ENCODE measurements at places on chromosomes 7 and 10.

- no peak for DNase-seq
Measured at GRCh38 chr10:513393-513792, 176.1 kb downstream of the DIP2C start.

GRCh38 chr10:7245505-7245904 lies 165.3 kb downstream of the SFMBT2 start:
- no peak for DNase-seq

DNA sequence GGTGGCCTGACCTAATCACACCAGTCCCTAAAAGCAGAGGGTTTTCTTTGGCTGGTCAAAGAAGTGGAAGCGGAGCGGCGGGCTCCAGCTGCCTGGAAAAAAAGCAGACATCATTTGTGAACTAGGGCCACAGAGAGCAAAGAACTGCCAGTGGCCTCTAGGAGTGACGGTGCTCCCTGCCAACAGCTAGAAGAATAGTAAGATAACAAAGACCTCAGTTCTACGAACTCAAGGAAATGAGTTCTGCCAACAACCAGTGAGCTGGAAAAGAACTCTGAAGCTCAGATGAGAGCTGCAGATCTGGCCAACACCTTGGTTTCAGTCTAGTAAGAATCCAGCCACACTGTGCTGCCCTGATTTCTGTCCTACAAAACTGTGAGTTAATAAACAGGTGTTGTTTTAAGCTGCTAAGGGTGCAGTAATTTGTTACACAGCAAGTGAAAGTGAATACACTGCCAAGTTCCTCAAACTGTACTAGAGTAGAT lies 178.0 kb downstream of the SRPK2 start:
- DNase-seq, result no peak

DNA sequence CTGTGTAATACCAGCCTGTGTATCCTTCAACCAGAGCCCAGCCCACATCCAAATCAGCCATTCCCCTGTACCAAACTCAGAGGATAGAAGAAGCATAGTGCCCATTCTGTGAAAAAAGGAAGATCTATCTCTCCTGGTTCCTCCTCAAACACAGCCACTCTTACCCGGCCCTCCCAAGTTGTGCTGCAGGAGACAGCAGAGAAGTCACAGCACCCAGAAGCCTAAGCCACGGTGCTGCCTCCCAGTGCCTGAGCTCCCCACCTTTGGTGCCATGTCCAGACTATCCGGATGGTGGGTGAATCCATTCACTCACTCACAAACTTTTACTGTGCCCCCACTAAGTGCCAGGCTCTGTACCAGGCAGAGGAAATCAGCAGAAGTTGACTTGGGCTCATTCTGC lies 166.0 kb upstream of the ZMIZ1 start:
- no peak for DNase-seq

DNA sequence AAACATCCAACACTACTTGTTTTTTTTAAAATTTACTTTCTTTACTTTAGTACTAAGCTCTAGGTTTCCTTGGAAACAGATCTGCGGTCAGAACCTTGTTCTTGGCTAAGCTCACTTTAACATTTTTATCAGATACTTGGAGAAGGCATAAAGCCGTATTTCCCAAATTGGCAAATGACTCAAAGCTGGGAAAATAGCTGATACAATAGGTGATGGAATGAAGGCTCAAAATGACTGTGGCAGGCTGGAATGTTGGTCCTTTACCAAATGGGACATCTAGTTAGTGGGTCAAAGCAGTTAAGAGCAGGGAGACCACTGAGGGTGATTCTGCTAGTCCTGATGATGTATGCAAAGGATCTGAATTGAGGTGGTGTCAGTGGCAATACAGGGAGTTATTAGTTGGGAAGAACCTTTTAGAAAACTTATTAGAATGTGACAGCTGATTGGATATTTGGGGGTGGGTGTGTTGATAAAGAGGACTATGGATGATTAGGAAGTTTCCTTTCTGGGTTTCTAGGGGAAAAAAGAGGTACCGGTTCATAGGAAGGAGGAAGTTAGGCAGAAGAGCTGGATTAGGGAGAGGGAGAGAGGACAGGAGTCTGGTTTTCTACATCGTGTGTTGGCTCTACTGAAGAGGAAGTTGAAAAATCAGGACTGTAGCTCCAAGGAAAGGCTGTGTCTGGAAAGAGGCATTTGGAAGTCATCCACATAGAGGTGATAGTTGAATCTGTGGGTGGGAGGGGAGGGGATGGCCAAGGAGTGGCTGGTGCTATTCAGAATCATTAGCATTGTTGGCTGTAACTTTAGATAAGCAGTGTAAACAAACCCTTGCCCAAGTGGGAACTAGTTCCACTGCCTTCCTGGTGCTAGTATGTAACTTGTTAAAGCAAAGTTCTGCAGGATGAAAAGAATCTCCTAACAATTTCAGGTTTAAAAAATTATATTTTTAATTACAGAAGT lies 13.1 kb downstream of the PLCE1 start:
- DNase-seq, result no peak

DNA sequence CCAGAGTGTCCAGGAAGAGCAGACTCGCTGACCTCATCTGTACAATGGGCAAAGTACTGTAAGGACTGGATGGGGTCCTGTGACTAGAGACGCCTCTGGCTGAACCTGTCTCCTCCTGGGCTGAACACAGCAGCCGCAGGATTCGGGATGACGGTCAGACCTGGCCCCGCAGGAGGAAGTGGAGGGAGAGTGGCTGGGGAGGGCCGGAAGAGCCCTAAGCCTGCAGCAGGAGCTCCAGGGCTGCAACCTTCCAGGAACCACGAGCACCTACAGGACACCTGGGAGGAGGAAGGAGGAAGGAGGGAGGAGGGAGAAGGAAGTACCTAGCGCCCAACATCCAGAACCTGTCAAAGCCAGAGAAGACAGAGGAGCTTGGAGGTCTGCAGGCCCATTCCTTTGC lies 30.3 kb downstream of the TNRC18 start:
- DNase-seq, result no peak

- DNase-seq, result no peak
Measured at GRCh38 chr10:115941361-115941771, 331.6 kb downstream of the GFRA1 start.

DNA sequence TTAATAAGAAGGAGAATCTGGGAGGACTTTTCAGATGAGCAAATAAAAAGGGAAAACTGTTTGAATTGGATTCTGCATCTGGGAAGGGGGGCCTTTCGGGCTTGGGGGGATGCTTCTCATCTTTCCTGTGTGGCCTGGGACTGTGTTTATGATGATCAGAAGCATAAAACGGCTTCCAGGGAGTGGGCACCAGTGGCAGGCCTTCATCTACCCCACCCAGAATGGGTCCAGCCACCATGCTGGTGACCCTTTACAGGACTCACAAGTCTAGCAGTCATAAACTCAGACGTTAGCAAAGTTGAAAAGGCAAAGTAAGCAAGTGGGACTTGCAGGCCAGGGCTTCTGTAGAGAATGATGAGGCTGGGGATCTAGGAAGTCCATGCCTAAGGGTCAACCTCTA lies 198.3 kb upstream of the ZMIZ1 start:
- DNase-seq, result no peak

All from glomerular endothelial cell (primary cell).